ENCODE measurements at places on chromosomes 5 and 9.

GRCh38 chr9:3980771-3981170 lies 319.1 kb downstream of the GLIS3 start:
- DNase-seq, result peak; percentile 77

DNA sequence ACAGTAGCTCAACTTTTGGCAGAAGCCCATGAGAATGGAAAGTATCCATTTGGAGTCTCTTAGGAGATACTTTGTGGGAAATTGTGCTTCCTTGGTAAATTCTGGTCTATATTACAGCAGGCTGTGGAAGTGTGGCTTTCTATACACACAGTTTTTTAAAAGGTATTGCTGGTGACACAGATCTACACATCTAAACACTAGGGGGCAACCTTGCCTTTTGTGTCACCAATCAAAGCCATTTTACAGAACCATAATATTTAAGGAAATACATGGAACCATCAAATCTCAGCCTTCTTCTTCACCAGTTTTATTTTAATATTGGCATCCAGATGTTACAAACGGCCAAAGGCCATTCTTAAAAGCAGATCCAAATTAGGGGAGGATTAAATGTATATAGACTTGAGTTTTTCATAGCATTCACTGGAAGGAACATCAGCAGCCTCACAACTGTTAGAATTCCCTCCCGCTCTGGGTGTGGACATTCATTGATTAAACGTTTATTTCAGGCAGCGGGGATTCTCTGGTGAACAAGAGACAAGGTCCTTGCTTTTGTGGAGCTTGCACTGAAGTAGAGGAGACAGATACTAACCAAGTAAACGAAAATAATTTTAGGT lies 132.4 kb upstream of the EPB41L4A start:
- DNase-seq, result peak; percentile 35

DNA sequence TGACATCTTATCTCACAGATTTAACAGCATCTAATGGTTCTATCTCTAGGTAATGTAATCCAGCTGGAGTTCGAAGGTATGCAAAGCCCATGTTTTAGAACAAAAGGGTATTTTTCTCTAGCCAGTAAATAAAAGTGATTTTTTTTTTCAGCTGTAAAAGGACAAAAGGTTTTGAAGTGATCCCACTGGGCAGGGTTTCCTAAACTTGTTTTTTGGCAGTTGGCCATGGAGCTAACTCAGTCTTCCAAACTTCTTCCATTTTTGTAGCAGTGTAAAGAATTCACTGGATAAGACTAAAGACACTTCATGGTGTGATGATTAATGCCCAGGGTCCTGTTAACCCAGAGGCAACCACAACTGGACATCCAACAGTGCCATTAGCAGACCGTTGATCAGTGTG lies 63.8 kb downstream of the TMEM252 start:
- DNase-seq, result no peak

DNA sequence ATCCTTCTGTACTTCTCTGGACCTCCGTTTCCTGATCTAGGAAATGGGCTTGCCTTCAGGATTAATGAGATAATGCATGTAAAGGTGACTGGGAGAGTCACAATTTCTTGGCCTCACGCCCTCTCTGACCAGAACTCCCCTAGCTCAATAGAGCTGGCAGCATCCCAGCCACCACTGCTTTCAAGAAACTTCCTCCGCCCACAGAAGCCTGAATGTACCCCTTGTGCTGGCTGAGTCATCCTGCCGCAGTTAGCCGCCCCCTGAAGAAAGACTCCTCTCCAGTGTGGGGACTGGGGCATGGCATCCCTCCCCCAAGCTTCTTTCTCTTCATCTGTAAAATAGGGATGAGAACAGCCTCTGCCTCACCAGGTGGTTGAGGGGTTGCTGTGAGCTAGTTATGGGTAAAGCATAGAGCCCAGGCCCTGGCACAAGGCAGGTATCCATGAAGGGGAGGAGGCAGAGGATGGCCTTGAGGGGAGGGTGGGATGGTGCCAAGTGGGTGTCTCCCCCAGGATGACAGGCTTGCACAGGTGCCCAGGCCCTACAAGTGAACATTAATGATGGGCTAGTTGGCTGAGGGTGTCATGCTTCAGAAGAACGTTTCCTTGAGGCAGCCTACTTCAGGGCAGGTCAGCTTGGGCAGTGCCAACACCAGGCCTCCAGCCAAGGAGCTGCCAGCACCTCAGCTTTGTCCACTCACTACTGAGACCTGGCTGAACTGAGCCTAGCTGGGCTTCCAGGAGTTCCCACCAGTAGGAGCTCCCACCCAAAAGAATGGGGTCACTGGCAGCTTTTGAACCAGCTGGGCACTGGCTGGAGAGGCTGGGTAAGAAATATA lies 3.4 kb downstream of the PDLIM4 start:
- peak; percentile 96 for DNase-seq

DNA sequence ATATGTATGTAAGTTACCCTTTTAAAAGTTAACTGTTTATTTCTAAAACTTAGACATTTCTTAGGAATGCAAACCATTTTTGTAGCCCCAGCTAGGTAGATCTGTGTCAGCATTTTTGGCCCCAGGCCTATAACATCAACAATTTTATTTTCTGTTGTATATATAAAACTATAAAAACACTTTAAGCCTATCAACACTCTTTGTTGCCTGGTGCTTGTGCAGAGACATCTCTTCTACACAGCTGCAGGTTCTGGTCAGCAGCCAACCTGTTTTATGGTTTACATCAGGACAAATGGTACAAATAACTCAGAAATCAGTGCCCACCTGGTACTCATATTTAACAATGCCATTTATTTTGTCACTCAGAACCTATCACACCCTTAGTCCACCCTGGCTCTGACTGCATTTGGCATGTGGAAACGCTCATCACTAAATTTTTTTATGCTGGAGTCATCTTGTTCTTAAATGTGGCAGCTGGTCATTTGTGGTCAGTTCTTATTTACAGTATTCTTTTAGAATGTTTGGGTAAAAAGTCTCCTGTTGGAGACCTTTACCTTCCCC lies 173.4 kb downstream of the DNAH5 start:
- DNase-seq, result peak; percentile 66

DNA sequence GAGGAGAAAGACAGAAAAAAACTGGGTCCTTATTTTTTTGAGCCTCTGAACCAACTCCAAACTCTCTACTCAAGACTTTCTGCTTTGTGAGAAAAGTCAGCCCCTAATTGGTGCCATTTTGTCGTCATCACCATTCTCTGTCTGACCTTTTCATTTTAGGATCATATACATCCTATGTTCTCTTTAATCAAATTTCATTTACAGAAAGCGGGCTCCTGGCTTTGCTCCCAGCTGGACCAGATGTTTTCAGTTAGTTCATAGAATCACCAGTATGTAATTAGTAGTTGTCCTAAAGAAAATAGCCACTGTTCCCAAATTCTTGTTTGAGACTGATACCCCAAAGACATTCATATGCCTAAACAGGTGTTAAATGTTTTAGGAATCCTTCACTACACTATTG lies 28.6 kb upstream of the SLCO4C1 start:
- DNase-seq, result no peak

- no peak for DNase-seq
Observed at GRCh38 chr5:57432876-57433275, 49.7 kb downstream of the ACTBL2 start.

GRCh38 chr9:135906291-135907005 lies 898 bp downstream of the CAMSAP1 start:
- peak; percentile 45 for DNase-seq

DNA sequence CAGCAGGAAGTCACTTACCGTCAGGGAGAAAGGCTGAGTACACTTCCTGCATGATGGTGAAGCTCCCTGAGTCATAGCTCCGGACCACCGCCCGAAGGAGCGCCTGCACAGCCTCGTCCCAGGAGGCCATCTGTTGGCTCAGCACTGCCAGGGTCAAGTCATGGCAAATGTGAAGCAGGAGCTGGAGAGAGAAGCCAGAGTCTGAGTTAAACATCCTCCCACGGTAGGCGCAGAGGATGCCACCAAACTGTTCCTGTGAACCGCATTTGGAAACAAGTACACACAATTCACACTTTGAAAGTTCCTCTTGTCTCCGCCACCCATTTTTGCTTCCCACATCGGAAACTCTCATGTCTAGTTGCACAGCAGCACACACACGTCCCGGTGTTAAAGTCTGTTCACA lies 33.9 kb downstream of the CNOT8 start:
- no peak for DNase-seq

GRCh38 chr5:170630226-170630625 lies 126.4 kb downstream of the KCNIP1 start:
- no peak for DNase-seq

- DNase-seq, result peak; percentile 73
Observed at GRCh38 chr5:54457094-54457862, 1.8 kb downstream of the HSPB3 start.

- DNase-seq, result no peak
Observed at GRCh38 chr9:95086564-95086955, 230.9 kb downstream of the FANCC start.

GRCh38 chr5:86101966-86102365 lies 515.8 kb upstream of the COX7C start:
- no peak for DNase-seq

DNA sequence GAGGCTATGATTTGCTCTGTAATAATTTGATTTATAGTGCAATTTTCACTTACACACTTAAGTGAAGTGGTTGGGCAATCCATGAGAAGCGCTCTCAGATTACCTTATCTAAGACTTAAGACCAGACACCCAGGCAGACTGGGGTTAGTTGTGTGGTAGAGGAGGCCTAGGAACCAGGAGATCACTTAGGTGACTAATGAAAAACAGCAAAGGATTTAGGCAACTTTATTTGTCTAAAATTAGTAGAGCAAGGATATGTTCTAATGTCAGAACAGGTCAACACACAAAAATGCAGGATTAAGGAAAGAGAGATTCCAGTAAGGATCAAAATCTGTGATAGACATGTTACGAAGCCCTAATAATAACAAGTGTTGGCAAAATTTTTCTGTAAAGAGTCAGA lies 913.8 kb downstream of the TLE1 start:
- peak; percentile 22 for DNase-seq

- no peak for DNase-seq
Observed at GRCh38 chr9:5910413-5911057, 19.8 kb downstream of the MLANA start.

GRCh38 chr5:112320408-112320807 lies 98.7 kb downstream of the EPB41L4A start:
- no peak for DNase-seq

DNA sequence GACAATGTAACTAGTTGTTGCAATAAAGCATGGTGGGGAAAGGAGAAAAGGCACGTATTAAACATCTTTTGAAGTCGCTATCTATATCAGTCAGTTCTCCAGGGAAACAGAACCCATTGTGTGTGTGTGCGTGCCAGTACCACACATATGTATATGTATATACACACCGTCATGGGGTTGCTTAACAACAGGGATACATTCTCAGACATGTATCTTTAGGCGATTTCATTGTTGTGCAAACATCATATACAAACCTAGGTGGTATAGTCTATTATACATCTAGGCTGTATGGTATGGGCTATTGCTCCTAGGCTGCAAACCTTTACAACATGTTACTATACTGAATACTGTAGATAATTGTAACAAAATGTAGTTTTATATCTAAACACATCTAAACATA lies 2.3 kb downstream of the CDKN2B-AS1 start:
- no peak for DNase-seq

DNA sequence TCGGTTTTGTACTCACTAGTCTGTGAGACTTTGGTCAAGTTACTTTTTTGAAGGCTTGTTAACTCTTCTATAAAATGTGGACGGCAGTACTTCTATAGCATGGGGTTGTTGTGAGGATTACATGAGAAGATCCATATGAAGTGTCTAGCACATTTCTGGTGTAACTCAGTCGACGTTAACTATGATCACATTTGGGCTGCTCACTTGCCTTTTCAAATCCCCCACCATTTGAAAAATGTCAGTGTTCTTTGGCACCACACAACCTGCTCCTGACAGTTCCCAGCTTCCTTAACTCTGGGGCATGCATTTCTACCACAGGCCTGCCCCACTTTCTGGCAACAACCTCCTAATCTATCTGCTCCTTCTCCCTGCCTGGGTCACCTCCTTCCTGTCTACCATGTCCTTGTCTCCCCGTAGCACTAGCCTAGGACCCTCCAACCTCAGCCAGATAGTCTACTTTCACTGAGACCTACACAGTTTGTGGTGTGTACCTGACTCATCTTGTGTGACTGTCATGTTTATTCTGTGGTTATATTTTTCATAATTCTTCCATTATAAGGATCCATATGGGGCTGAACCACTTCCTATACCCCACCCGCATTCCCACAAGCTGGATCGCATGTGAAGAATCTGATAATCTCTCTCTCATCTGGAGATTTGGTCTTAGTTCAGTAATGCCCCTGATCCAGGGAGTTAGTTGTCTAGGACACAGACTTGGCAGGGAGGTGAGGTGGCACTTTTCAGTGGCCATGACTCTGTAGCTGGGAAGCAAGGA lies 30.2 kb upstream of the BASP1 start:
- peak; percentile 76 for DNase-seq

GRCh38 chr9:99595796-99596195 lies 225.9 kb upstream of the NR4A3 start:
- no peak for DNase-seq

GRCh38 chr9:36959681-36960574 lies 74.1 kb downstream of the PAX5 start:
- no peak for DNase-seq

- DNase-seq, result peak; percentile 24
Observed at GRCh38 chr9:136244122-136244968, 1.3 kb downstream of the QSOX2 start.

DNA sequence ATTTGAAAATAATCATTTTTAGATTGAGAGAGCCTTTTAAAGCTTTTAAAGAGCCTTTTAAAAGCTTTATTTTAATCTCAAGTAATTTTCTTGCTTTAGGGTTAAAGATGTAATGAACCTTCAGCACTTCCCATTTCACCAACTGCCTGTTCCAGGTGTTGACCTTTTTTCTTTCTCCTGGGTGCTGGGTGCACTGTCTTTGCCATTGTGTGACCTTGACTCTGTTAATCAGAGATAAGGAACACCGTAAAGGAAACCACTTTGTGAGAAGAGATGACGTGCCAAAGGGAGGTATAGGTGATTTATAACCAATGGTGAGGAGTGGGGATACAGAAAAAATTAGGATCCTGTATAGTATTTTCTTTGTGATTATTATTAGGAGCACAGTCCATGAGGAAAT lies 68.2 kb downstream of the NAA35 start:
- DNase-seq, result no peak

All from astrocyte (in vitro differentiated cells and primary cell).